ENCODE measurements at places on chromosomes 13 and 19.

DNA sequence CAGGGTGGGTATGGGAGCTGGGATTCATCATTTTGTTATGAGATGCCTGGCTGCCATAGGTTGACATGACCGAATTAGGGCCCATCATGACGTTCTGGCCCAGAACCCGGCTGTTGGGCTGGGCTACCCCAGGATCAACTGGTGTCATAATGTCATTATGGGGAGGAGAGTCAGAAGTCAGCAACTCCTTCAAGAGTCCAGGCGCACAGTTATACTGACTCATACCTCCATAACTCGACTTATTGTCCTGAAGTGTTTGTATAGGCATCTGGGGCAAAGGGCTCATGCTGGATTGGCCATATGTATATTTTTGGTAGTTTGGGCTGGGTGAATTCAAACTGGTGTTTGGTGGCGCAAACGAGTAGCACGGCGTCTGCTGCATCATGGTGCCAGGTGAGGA is 106.5 kb downstream of the FOXO1 start:
- DNase-seq: no peak
- peaks cover 16% of the 10 kb centered on the region for H3K36me3 ChIP-seq
- H3K4me3 ChIP-seq: no peak overlapping the region
- no peak overlapping the region for H3K27ac ChIP-seq
- H3K27me3 ChIP-seq: no peaks in the 10 kb centered on the region

- no peak overlapping the region for H3K4me3 ChIP-seq
- H3K27ac ChIP-seq: no peak overlapping the region
- no peak for DNase-seq
These were observed 421.9 kb upstream of the ARGLU1 start for GRCh38 chr13:106989876-106990275.

DNA sequence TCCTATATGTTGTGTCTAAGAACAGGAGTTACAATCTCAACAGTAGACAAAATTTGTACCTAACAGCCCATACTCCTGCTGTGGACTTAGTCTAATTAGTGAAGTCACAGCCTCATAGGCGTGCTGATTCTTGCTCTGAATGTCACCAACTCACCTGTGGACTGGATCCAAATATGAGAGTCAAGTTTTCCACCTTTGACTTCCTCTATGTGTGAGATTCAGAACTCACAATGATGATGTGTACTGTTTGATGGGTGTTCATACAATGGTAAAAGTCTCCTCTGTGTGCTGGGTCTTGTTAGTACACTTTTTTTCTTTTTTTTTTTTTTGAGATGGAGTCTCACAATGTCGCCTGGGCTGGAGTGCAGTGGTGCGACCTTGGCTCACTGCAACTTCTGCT is 7.8 kb upstream of the ZNF91 start:
- no peak overlapping the region for H3K4me3 ChIP-seq
- H3K27me3 ChIP-seq: no peaks in the 10 kb centered on the region
- no peak for DNase-seq
- no peaks in the 10 kb centered on the region for H3K36me3 ChIP-seq
- no peaks in the 10 kb centered on the region for H3K4me1 ChIP-seq
- no peak overlapping the region for H3K27ac ChIP-seq

DNA sequence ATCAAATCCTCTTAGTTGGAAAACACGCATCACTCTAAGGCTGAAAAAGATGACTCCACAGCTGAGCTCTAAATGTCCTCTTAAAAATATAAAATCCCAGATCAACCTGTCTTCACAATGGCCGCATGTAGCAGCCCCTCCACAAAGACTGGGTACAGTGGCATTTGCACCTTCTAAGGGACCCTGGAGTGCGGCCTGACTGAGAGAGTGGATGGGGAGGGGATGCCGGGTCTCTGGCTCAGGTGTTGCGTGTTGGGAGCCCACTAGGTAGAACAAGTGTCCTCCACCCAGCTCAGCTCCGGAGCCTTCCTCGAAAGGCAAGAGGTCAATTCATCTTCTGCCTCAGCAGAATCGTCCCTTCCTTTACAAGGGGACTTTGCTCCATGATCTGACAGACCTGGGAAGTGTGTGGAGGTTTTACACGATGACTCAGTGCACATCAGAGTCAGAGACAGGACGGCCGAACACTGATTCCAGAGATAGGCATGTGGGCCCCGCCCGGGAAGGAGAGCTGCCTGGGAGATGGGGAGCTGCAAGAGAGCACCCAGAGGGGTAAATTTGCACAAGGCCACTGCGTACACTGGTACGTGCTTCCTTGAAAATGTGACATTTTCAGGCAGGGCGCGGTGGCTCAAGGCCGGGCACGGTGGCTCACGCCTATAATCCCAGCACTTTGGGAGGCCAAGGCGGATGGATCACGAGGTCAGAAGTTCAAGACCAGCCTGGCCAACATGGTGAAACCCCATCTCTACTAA is 23.5 kb upstream of the SLC15A1 start:
- DNase-seq: no peak
- H3K4me1 ChIP-seq: no peaks in the 10 kb centered on the region
- H3K27me3 ChIP-seq: peaks cover 32% of the 10 kb centered on the region

GRCh38 chr19:28884786-28885476 is 328.0 kb downstream of the UQCRFS1 start:
- no peaks in the 10 kb centered on the region for H3K4me1 ChIP-seq
- no peaks in the 10 kb centered on the region for H3K36me3 ChIP-seq
- no peak overlapping the region for H3K4me3 ChIP-seq
- no peak for DNase-seq

- H3K27ac ChIP-seq: no peak overlapping the region
- DNase-seq: no peak
- no peaks in the 10 kb centered on the region for H3K4me1 ChIP-seq
- no peaks in the 10 kb centered on the region for H3K27me3 ChIP-seq
These were observed 35.3 kb upstream of the MYCBP2 start for GRCh38 chr13:77362166-77362565.

- H3K36me3 ChIP-seq: peaks cover 15% of the 10 kb centered on the region
- DNase-seq: peak; percentile 3
- no peaks in the 10 kb centered on the region for H3K27me3 ChIP-seq
- H3K4me1 ChIP-seq: peaks cover 19% of the 10 kb centered on the region
- peak overlapping the region; percentile 82 for H3K4me3 ChIP-seq
These were observed 1418.4 kb downstream of the UQCRFS1 start for GRCh38 chr19:27794494-27795042.
